ENCODE measurements at places on chromosomes 1 and 21.
A peak's percentile ranks its signal among the peaks of the same experiment; 100 is the strongest.

DNA sequence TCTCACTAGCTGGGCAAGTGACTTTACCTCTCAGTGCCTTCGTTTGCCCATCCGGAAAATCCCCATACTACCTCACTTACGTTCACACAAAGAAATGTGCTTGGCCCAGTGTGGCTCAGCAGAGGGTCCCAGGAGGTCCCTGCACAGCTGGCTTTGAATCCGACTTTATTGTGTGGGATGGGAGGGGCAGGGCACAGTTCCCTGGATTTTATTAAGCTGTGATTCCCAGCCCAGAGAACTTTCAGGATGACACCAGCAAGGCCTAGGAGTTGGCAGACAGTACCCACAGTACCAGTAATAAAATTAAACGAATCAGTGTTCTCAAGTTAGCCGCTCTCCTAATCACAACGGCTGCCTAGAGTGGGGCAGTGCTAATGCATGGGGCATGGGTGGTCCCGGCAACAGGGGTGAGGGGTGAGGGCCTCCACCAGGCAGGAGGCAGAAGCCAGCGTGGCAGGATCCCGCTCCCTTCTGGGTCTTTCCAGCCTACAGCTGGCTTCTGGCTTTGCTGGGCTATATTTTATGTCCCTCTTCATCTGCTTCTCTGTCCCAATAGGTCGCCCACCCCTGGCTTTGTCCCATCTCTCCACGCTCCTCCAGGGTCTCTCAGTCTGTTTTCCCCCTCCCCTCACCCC lies 74.9 kb downstream of the VWA5B1 start:
- no peak for DNase-seq

GRCh38 chr1:61581251-61581650 lies 143.7 kb downstream of the TM2D1 start:
- DNase-seq: no peak

DNA sequence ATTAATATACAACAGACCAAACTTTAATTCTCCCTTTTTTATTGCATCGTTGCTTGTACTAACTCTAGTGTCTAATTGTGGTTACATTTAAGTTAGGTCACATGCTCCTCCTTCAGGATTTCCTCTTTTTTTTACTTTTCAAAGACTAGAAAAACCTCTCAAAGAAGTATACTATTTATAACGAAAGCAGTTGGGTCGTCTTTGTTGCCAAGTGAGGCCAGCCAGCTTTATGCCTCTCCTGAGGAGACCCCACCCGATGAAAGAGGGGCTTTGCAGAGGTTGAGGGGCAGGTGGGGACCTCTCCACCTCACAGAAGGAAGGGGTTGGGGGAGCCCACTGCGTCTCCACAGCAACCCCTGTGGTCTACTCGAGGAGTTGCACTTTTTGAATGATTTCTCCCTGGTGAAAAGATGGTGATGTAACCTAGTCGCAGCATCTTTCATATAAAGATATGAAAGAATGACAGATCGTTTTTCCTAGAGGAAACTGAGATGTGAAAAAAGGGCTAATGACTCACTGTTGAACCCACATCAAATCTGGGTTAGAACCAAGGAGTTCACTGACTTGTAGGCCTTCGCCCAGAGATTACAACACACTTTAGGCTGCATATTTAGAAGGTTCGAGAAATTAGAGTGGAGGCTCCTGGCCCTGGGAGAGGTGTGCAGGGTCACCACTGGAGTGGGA lies 6.4 kb downstream of the TGFB2 start:
- peak; percentile 6 for DNase-seq

- DNase-seq: no peak
Observed at GRCh38 chr1:244406337-244406736, 45.4 kb downstream of the ADSS2 start.

DNA sequence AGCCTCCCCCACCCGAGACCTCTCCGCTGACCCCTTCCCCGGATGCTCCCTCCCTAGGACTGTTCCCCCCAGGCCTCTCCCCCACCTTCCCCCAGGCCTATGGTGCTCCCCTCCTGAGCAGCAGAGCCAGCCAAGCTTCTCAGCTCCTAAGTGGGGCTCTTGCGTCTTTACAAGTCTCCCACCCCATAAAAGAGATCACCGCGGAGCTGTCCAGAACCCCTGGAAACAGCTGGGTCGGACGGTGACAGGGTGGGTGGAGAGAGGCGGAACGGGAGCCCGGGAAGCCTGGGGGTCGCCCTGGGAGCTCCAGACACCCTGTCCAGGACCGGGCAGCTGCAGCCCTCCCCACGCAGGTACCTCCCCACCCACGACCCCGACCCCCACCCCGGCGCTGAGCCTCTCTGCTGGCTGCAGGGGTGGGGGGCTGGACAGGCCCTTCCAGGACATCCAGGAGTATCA lies 61.2 kb downstream of the WNT9A start:
- no peak for DNase-seq

DNA sequence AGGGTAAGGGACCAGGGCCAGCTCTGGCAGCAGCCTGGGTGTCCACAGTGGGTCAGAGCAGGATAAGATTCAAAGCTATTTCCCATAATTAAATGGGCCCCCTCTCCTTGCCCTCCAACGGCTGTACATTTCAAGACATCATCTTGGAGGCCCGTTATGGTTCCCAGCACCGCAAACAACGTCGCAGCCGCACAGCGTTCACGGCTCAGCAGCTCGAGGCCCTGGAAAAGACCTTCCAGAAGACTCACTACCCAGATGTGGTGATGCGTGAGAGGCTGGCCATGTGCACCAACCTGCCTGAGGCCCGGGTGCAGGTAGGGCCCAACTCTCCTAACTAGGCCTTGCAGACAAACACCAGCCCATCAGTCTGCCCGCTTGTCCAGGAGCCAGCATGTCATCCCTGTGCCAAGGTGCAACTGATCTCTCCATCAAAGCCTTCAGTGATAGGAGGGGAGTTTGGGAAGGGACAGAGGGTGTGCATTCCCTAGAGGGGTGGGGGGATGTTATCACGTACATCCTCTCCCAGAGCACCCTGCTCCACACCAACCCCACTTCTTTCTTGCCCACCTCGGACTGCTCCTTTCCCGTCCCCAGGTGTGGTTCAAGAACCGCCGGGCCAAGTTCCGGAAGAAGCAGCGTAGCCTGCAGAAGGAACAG lies 20.8 kb downstream of the DMBX1 start:
- no peak for DNase-seq

DNA sequence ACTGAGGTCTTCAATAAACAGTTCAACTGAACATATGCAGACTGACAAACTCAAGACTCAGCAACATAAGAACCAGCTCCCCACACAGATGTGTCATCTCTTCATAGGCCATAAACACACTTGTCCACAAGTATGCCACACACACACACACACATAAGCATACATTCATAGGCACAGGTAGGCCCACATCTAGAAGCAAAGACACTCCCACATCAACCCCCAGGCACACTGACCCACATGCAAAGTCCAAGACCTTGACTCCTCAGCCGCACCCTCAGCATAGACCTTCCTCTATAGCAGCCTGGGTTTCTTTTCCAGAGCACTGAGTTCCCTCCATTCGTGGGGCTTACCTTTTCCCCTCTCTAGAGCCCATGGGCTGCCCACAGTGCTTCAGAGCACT lies 1.4 kb downstream of the LAD1 start:
- no peak for DNase-seq

DNA sequence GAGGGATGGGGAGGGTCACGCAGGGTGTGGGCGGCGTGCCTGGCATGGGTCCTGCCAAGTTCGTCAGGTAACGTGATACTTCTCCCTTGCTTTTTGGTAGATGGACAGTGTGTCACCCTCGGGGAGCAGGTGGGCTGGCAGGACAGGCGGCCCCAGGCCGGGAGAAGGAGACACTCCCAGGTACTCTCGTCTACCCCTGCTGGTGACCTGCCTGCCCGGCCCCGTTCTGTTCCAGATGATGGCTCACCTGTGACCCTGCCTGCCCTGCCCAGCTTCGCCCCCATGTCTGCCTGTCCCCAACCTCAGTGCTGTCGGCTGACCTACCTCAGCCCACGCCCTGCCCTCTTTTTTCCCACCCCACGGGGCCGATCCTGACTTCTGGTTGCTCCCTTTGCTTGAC lies 144.7 kb downstream of the PCBP3 start:
- no peak for DNase-seq

DNA sequence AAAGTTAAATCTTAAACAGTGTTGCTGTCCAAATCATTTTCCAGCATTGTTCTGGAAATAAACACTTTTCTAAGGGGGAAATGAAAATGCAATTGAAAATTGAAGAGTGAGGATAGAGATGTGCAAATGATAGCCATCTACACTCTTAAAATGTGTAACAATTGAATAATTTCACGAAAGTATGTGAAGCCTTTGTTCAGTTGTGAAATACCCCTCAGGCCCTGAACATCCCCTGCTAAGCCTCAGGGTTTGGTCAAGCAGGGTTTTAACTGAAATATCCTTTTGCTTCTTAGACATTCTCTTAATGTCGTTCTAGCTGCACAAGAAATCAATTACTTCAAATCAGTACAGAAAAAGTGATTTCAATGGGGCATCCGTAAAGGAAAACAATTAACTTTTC lies 65.9 kb upstream of the DYNLT5 start:
- DNase-seq: no peak

GRCh38 chr1:52059321-52059720 lies 3.2 kb downstream of the BTF3L4 start:
- no peak for DNase-seq

GRCh38 chr21:39079617-39080016 lies 103.6 kb downstream of the PSMG1 start:
- DNase-seq: no peak

DNA sequence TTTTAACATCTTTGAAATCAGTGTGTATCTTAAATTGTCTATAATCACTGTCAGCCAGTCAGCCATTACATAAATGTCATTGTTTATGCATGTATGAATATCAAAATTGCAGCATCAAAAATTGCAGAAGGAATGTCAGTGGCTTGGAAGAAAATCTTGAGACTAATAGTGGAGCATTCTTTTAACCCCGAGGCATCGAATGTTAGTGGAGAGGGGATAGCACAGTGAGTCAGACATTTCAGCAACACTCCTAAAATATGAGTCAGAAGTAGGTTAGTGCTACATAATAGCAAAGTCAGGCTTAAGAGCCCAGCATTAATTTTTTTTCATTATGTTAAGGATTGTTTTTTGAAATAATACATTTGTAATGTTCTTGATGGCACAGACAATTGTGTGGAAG lies 45.5 kb downstream of the SNRPE start:
- DNase-seq: no peak

GRCh38 chr1:205631768-205632668 lies at the start of gene ELK4:
Gene ELK4 (minus strand): TSS chr1:205632011. CDS start chr1:205623882, 8,129 bp downstream.
- DNase-seq: peak; percentile 99

DNA sequence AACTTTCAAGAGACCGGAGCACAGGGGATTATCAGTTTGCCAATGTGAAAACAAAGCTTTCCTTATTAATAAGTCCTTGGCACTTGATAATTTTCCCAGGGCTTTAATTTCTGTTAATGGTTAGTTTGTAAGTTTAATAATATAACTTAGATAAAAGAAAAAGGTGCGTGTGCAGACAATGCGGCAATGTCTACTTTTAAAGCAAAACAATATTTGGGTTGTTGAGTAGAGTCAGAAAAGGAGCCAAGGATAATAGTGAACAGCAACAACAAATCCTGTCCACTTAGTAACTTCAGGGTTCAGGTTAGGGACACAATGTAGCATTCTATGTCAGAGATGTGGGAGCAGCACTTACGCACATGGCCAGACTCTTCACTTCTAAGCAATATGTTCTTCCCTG lies 469.6 kb upstream of the NFIA start:
- DNase-seq: no peak

DNA sequence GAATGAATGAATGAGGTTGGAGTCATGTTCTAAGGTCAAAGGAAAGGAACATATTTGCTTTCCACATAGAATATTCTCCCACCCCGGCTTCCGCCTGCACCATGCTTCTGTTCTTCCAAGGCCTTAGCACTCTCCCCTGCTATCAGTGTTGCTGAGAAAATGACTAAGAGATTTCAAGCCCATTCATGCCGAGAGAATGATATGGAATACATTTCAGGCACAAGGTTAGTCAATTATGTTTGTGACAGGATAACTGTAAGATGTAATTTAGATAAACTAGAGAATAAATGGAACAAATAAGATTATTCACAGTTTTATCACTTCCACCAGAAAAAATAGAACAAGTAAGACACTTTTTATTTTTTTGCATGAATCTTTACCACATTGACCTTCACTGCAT lies 122.6 kb downstream of the PLD5 start:
- no peak for DNase-seq

DNA sequence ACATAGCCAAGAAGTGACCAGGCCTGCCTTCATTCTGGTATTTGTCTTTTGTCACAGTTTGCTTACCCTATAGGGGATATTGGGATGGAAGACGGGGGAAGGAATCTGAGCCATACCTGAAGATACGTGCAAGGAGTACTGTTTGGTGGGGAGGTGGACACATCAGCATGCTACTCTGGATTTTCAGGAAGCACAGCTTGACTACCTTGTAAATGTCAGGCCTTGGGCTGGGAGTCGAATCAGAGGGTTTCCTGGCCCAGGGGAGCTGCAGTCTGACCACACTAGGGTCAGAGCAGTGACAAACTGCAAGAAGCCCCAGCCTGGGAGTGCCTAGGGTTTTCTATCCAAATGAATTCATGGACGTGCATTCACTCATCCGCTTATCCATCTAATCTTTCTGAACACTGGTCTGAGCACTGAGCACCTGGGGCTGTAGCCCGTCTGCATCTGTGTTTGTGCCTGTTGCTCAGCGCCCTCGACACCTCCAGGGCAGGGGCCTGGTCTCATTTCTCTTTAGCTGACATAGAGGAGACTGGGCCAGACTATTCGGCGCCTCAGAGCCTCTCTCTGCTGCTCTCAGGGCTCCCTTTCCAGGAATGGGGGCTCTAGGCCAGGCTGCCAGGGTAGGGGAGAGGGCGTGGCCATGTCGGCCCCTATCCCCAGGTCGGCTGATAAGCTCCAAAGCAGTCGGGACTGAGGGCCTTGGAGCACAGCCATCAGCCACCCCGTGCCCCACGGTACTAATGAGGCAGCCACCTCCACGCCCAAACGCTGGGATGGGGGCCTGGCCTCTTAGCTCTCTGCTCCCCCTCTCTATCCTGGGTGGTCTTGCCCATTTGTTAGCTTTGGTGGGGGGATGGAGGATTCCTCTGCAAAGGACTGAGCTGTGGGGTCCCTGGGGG lies 47.0 kb upstream of the SLC2A1 start:
- no peak for DNase-seq

DNA sequence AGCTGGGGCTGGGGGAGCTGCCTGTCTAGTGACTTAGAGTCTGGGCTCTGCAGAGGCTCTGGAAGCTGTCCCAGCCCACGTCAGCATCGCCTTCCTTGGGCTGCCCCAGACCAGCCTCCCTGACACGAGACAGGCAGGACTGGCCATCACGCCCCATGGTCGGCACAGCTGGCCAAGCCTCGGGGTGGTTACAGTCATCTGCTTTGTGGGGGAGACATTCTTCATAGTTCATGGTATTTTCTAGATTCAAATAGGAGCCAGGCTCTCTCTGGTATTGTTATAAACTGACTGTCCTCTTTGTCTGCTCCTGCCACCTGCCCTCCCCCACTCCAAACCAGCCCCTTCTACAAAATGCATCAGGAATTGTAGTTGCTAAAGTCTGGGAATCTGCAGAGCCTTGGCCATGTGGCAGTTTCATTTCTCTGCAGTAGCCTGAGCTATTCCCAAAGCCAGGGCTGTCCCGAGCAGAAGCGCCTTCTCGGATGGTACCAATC lies 29.4 kb downstream of the OLFML2B start:
- DNase-seq: no peak

GRCh38 chr1:223731133-223731770 lies 18.9 kb downstream of the CAPN2 start:
- no peak for DNase-seq

- DNase-seq: no peak
Observed at GRCh38 chr1:32868806-32869455, 1.8 kb downstream of the FNDC5 start.

GRCh38 chr1:59678040-59678439 lies 136.7 kb upstream of the HOOK1 start:
- DNase-seq: no peak

Measured in CD4-positive, alpha-beta T cell treated with Interleukin-2 at 100 ng/mL for 4 hours (primary cell).